ENCODE measurements at places on chromosomes 4 and X.

DNA sequence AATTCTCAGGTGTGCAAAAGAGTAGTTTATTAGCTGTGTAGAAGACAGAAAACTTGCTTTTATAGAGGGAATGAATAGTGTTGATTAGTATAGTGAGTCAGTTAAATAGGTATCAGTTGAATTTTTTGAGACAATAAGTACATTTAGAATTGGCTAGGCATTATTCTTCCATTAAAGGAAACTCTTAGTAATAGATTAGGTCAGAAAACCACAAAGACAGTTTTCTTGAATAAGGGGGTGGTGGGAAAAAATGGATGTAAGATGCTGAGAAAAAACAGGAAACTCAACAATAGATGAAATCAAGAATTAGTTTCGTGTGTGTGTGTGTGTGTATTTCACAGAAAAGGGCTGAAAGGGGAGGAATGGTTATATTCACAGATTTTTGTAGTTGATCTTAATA lies 16.8 kb downstream of the CD38 start:
- H3K4me1 ChIP-seq: peaks cover 73% of the 10 kb centered on the region
- no peak for DNase-seq
- peak overlapping the region; percentile 23 for H3K4me3 ChIP-seq
- H3K36me3 ChIP-seq: peaks cover 44% of the 10 kb centered on the region

DNA sequence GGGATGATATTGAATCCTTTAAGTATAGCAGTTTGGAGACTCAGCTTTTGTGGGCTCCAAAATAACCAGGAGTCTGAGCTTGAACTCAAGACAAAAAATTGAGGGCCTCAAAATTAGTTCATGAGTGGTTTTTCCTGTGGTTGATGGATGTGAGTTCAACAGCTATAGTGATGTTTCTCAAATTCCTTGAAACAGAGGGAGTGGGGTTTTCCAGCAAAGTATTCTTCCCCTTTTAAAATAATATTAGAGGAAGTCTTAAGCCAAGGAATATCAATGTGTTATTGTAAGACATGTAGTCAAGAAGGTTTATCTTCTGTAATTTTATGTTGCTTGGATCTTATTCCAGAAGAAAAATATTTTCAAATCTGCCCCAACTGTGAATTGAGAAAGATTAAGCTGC lies 10.6 kb downstream of the OTC start:
- no peaks in the 10 kb centered on the region for H3K4me1 ChIP-seq
- H3K4me3 ChIP-seq: no peak overlapping the region
- no peaks in the 10 kb centered on the region for H3K36me3 ChIP-seq
- H3K27me3 ChIP-seq: no peaks in the 10 kb centered on the region
- DNase-seq: no peak

- no peaks in the 10 kb centered on the region for H3K4me1 ChIP-seq
- H3K27ac ChIP-seq: no peak overlapping the region
- H3K27me3 ChIP-seq: peaks cover 35% of the 10 kb centered on the region
- H3K4me3 ChIP-seq: no peak overlapping the region
- DNase-seq: no peak
- H3K36me3 ChIP-seq: no peaks in the 10 kb centered on the region
Measured at GRCh38 chr4:140004549-140004895, 149.5 kb downstream of the MAML3 start.

DNA sequence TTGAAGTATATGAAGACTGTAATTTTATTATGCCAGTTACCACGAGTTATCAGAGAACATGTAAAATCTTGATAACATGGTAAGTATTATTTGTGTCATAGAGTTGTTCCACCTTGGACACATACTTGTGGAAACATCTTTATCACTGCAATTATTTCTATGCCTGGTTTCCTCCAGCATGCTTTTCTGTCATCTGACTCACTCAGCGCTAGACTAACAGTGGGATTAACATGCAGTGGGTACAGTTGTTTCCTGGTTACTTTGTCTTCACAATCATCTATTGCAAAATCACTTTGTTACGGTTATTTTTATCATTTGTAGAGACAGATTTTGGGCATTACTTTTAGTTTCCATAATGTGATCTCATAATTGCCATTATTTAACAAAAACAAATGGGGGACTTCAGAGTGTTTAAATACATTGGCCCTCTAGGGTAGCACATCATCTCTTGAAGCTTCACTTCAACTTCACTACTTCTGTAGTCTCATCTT lies at the start of gene STATH:
TSS of gene STATH (plus strand) at position 441 of the 491 bp plus-strand sequence. CDS start 2,472 bp downstream, outside the sequence.
- no peaks in the 10 kb centered on the region for H3K36me3 ChIP-seq
- no peaks in the 10 kb centered on the region for H3K27me3 ChIP-seq
- H3K4me1 ChIP-seq: no peaks in the 10 kb centered on the region
- no peak within 1 kb of the TSS for H3K4me3 ChIP-seq
- no peak for DNase-seq

DNA sequence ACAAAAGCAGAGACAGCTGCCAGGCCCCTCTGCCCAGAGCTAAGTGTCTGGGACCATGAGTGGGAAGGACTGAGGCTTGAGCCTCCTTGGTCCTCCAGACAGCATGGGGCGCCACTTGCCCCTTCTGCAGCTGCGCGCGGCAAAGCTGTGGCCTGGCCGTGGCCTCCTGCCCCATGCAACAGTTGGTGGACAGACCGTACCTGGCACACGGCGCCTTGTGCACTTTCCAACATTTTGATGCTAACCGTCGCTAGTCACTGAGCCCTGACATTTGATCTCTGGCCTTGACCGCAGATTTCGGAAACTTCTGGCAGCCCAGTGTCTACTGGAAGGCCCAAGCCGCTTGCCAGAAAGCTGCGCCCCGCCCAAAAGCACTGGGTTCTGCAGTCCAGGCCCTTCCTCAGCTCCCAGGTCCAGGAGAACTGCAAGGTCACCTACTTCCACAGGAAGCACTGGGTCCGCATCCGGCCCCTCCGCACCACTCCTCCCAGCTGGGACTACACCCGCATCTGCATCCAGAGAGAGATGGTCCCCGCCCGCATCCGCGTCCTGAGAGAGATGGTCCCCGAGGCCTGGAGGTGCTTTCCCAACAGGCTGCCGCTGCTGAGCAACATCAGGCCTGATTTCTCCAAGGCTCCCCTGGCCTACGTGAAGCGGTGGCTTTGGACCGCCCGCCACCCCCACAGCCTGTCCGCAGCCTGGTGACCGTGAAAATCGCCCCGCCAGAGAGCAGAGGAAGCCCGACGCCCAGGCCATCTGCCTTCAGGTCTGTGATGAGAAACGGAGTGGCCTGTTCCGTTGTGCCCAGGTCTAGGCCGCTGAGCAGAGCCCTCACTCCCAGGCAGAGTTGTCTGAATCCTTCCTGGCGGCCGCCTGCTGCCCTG lies 35.3 kb upstream of the CA5B start:
- H3K27ac ChIP-seq: no peak overlapping the region
- DNase-seq: no peak
- H3K4me1 ChIP-seq: no peaks in the 10 kb centered on the region
- no peaks in the 10 kb centered on the region for H3K36me3 ChIP-seq

- peaks cover 49% of the 10 kb centered on the region for H3K36me3 ChIP-seq
- peaks cover 54% of the 10 kb centered on the region for H3K4me1 ChIP-seq
Measured at GRCh38 chr4:67687636-67688035, 13.3 kb downstream of the UBA6 start.

DNA sequence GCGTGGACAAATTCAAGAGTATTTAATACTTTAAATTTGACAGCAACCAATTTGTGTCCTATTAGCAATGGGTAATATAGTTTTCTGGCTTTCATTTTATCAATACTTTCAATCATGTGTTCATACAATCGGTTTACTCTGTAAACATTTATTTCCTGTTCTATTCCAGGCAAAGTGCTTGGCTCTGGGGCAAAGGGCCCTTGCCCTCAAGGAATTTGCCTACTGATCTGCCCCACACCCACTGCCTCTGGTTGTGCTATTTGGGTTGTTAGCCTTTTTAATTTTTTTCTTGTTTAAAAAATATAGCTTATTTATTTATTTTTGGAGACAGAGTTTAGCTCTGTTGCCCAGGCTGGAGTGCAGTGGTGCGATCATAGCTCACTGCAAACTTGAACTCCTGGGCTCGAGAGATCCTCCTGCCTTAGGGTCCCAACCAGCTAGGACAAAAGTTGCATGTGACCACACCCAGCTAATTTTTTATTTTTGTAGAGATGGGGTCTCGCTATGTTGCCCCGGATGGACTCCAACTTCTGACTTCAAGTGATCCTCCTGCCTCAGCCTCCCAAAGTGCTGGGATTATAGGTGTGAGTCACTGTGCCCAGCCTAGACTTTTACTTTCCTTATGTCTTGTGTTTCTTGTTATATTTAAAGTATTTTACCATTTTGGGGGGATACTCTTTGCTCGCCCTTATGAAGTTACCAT lies 30.7 kb upstream of the CBR4 start:
- H3K4me3 ChIP-seq: no peak overlapping the region
- DNase-seq: no peak
- H3K27me3 ChIP-seq: no peaks in the 10 kb centered on the region
- H3K36me3 ChIP-seq: no peaks in the 10 kb centered on the region

- no peak overlapping the region for H3K4me3 ChIP-seq
- H3K36me3 ChIP-seq: peaks cover 23% of the 10 kb centered on the region
- no peak for DNase-seq
- peaks cover 4% of the 10 kb centered on the region for H3K27me3 ChIP-seq
- peaks cover 31% of the 10 kb centered on the region for H3K4me1 ChIP-seq
Measured at GRCh38 chr4:1183985-1184773, 11.8 kb upstream of the SPON2 start.

- no peak overlapping the region for H3K4me3 ChIP-seq
- no peaks in the 10 kb centered on the region for H3K4me1 ChIP-seq
- H3K36me3 ChIP-seq: no peaks in the 10 kb centered on the region
- H3K27me3 ChIP-seq: peaks cover 7% of the 10 kb centered on the region
- H3K27ac ChIP-seq: no peak overlapping the region
Measured at GRCh38 chr4:174403177-174403543, 119.1 kb downstream of the HPGD start.

- peaks cover 2% of the 10 kb centered on the region for H3K36me3 ChIP-seq
- no peak overlapping the region for H3K27ac ChIP-seq
- no peaks in the 10 kb centered on the region for H3K27me3 ChIP-seq
- H3K4me3 ChIP-seq: no peak overlapping the region
- peaks cover 14% of the 10 kb centered on the region for H3K4me1 ChIP-seq
Measured at GRCh38 chrX:9522378-9523155, 57.7 kb downstream of the TBL1X start.

DNA sequence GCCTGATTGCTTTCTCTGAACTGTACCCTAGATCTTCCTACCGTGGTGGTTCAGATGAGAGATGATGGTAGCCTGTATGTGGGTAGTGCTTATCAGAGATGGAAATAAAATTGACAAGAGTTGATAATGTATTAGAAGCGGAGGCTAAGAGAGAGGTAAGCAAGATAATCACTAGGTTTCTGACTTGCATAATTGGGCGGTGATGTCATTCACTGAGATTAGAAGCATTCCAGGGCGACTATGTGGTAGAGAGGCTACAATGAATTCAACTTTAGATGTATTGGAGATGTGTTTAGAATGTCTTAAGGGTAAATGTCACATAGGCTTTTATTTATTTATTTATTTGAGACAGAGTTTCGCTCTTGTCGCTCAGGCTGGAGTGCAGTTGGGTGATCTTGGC lies 415 bp upstream of the TENM3 start:
- H3K36me3 ChIP-seq: no peaks in the 10 kb centered on the region
- no peaks in the 10 kb centered on the region for H3K4me1 ChIP-seq
- DNase-seq: no peak
- H3K27ac ChIP-seq: no peak overlapping the region
- no peaks in the 10 kb centered on the region for H3K27me3 ChIP-seq

Data from activated T-helper 1 cell treated with anti-CD3 and anti-CD28 coated beads, Interleukin-12 subunit alpha, Interleukin-12 subunit beta, Interleukin-2, Interleukin-4 antibody, amounts not matched to agents 30 ng/mL and 10 ng/mL and 1 ng/mL, durations not matched to agents 14 hours and 24 hours and 36 hours (primary cell).